ENCODE measurements at places on chromosomes 3 and 15.

DNA sequence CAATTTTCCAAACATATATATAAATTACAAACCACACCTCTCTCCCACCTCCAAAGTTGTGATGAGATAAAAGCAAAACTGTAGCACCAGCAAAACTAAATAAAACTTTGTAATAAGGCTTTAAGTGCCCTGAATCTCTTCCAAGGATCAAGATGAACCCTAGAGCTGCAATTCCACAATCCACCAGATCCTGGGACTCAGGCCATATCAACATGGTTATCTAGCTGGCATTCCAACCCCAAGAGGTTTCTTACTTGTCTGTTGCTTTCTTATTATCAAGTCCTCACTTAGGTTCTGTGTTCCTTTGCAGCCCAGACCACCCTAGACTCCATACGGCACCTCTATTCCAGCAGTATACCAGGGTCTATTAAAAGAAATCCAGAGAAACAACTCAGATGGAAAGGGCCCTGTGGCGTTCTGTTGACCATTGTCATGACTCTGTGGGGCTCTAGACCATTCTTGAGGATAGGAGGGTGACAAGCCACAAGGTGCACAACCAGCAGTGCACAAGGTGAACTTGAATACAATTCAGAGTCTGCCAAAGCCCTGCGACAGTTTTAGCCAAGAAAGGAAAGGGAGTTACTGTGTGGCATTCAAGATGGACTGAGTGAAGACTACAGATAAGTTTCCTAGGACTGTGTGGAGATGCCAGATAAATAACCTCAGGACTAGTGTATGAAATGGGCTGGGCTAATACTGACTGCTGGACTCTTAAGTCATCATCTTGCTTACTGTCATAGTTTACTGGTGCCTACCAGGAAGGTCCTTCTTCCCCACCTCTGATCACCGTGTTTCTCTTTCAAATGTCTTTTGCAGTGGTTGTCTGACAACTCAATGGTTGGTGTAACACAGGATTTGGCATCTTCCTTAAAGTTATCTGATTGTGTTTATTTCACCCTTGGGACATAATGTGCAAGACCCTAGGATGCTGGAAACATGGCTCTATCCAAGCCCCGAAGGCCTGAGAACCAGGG is 27.2 kb downstream of the ACKR2 start:
- no peak for DNase-seq

GRCh38 chr15:30023798-30024295 is 58.9 kb upstream of the GOLGA8J start:
- DNase-seq: no peak

DNA sequence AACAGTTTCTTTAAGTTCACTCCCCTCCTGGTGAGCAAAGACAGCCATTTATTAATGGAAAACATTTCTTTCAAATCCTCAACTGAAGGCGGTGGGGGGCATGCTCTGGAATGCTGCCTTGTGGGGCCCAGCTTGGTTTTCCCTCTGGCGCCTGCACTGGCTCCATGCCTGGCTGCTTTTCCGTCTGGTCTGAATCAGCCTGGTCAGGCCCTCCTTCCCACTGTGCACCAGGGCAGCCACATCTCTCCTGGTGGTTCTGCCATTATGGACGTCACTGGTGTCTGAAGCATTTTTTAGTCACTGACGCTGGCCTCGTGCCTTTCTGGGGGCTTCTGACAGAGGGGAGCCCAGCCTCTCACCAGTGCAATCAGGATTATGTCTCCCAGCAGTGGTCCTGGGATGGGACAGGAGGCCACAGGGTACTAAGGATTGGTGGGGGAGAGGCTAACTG is 57.6 kb upstream of the APEH start:
- DNase-seq: no peak

DNA sequence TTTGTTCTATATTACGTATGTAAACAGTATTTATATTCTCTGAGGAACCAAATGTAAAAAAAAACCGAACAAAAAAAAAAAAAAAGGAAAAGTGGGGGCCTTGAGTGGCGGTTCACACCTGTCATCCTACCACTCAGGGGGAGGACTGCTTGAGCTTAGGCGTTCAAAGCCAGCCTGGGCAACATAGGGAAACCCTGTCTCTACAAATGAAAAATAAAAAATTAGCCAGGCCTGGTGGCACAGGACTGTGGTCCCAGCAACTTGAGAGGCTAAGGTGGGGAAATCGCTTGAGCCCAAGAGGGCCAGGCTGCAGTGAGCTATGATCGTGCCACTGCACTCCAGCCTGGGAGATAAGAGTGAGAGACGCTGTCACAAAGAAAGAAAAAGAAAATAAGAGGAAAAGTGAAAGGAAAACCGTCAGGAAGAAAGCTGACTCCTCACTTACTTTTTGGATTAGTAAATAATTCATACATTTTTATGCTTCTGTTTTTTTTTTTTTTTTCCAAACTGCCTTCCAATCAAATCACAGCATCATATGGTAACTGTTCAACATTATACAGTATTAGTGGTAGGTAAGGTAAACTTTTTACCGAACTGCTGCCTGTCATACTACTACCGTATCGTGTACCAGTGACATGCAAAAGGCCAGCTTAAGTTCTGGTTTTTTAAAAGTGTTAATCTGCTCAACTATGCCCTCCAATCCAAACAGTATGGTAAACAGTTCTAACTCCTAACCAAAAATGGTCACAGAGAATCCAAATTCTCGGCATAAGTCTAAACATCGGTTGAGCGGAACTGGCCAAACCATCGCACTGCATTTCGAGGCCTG is 1.2 kb downstream of the PHC3 start:
- peak; percentile 14 for DNase-seq

DNA sequence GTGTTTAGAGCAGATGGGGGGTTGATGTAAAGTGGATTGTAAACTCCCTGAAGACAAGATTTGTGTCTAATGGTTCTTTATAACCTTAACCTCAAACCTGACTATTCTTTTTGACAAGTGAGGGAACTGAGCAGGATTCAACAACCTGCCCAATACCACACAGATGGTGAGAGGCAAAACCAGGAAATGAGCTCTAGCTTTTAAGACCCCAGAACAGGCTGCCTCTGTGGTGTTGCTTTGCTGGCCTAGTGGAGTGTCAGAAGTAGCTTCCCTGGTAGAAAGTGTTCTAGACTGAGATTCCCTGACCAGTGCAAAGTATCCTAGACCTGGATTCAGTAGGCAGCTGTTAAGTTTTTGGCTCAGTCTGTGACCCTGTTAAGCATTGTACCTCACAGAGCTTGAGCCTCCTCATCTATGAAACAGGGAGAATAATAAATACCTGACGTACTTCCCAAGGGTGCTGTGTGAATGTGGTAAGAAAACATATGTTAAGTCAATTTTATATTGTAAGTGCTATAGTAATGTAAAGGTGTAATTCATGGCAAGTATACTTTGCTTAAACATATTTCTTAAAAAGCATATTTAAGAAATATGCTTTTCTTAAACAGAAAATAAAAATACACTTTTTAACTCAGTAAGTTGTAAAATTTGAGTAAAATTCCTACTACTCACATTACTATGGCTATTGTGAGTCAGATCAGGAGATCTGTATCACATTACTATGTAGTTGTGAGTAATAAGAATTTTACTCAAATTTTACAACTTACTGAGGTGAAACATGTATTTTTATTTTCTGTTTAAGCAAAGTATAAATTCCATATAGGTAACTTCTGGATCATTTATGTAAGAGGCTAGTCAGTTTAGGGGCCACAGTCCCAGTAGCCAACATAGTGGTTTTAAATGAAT is 8.8 kb downstream of the GPR87 start:
- DNase-seq: peak; percentile 54

GRCh38 chr15:58043192-58043903 is 22.2 kb downstream of the ALDH1A2 start:
- DNase-seq: peak; percentile 28

DNA sequence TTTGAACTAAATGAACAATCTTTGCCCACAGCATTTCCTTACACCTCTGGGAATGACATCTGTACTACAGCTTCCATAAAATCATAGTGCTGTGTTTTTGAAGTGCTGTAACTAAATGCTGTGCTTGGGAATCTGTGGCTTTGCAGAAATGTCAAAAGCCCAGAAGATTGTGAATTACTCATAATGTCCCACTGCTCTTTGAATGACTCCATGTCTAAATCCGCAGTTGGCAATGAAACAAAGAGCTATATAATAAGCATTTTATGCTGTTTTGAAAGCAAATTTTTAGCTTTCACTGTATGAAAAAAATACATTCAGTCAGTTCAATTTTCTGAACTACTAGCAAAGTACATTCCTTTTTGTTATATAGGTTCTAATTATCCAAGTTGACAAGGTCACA is 88.6 kb upstream of the ADAMTS17 start:
- DNase-seq: no peak

DNA sequence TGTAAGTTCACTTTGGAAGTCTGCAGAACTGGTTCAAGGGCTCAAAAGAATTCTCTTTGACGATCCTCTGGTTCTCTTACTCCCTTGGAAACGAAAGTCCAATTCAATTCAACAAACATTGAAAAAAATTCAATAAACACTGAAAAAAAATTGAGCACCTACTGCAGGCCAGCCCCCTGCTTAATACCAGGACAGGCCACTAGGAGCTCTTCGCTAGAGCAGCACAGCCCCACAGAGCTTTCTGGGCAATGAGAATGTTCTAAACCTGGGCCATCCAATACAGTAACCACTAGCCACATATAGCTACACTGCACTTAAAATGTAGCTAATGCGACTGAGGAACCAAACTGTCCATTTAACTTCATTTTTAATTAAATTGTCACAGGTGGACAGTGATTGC is 50.4 kb upstream of the DCLK3 start:
- DNase-seq: no peak

- no peak for DNase-seq
Observed at GRCh38 chr3:190671658-190672057, 157.8 kb downstream of the IL1RAP start.

DNA sequence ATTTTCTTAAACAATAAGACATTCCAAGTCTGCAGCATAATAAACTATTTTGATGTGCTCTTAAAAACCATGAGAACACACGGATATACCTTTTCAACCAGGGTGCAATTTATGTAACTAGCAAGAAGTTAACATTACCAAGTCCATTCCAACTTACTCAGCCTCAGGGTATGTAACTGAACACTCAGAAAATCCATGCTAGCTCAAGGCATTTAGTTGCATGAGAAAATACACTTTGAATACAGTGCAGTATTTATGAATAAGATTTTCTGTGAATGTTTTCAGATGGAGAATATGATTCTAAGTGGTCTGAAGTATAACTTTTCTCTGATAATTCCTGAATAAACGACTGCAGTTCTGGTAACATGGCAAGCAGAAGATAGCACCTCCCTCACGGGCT is 124.3 kb downstream of the SNRK start:
- DNase-seq: no peak

DNA sequence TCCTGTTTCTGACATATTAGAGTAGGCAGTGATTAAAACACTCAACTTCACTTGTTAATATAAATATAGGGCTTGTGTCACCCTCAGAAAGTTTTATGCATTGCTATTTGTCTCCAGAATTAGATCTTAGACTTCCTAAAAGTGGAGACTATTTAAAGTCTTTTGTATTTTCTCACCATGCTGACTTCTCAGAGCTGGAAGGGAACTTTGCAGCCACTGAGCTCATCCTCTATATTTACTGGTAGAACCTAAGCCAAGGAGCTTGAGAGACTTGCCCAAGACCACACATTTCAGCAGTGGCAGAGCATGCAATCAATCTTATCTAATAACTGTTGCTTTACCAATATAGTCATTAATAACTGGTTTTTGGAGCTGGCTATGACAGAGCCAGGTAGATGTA is 53.2 kb downstream of the STAC start:
- DNase-seq: no peak

GRCh38 chr3:172516318-172517214 is 6.7 kb downstream of the TNFSF10 start:
- DNase-seq: peak; percentile 78

GRCh38 chr3:170737498-170738162 is 132.4 kb downstream of the RPL22L1 start:
- DNase-seq: no peak

DNA sequence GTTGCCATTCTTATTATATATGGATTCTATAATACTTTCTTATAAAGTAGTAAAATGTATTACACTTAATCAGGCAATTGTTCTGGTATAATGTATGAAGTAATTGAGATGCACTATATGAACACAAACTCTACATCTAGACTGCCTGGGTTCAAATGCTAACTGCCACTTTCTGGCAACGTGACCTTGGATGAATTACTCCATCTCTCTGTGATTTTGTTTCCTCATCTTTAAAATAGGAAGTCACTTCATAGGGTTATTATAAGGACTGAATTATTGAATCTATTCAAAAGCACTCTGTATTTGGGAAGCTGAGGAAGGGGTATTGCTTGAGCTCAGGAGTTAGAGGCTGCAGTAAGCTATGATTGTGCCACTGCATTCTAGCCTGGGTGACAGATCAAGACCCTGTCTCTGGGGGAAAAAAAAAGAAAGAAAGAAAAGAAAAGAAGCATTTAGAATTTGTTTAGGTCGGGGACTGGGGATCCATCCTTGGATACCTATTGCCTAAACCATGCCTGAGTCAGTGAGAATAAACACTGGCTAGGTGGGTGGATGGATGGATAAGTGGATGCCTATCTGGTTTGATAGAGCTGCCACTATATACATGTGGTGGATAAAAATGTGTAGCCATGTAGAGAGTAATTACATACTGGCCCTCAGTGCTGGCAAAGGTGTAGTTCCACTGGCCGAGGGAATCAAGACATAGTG is 2.5 kb downstream of the TM4SF1 start:
- no peak for DNase-seq

DNA sequence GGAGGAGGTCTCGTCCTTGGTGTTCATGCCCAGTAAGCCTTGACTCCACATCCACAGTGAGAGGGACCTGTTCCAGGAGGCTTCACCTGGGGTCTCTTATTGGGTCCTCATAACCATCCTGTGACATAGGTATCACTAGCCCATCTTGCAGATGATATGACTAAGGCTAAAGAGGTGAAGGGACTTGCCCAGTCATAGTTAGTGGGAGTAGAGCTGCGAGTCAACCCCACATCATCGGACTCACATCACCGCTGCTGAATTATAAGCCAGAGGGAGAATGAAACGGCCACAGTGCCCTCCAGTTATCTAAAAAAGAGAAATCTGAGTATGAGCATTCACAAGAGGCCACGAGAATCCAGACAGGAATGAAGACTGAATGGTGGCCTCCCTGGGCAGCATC is 66.0 kb downstream of the MESD start:
- no peak for DNase-seq

GRCh38 chr3:89314454-89315098 is 207.2 kb downstream of the EPHA3 start:
- no peak for DNase-seq

Data from activated CD4-positive, alpha-beta T cell treated with anti-CD3 and anti-CD28 coated beads, Interleukin-2, amount 50 U/mL, for 16 hours (primary cell).